ENCODE measurements at places on chromosomes 1 and 21.

- DNase-seq, result peak; percentile 75
These were observed 34.0 kb downstream of the ZNF697 start for GRCh38 chr1:119613769-119614720.

DNA sequence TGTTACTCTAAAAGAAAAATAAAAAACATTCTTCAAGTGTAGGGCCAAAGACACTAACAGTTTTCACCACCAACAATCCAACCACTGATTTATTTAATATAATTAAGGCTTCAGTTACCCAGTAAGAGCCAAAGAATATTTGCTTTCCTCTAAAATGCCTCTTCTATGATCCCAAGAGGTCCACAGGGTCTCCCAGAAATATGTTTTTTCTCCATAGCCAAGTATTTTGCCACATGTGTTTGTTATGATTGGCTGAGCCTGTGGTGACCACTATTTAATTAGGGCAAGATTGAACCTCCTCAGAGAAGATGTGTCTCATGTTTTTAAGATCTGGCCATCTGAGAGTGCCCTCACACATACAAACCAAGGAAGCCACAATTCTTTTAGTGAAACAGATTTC, 135.9 kb downstream of the TPR start:
- DNase-seq, result no peak

GRCh38 chr1:162256287-162256686, 120.4 kb downstream of the SPATA46 start:
- DNase-seq, result no peak

GRCh38 chr1:157101149-157101548, 1.5 kb upstream of the ETV3L start:
- DNase-seq, result no peak

GRCh38 chr1:156895455-156895812, 1.9 kb downstream of the PEAR1 start:
- DNase-seq, result no peak

DNA sequence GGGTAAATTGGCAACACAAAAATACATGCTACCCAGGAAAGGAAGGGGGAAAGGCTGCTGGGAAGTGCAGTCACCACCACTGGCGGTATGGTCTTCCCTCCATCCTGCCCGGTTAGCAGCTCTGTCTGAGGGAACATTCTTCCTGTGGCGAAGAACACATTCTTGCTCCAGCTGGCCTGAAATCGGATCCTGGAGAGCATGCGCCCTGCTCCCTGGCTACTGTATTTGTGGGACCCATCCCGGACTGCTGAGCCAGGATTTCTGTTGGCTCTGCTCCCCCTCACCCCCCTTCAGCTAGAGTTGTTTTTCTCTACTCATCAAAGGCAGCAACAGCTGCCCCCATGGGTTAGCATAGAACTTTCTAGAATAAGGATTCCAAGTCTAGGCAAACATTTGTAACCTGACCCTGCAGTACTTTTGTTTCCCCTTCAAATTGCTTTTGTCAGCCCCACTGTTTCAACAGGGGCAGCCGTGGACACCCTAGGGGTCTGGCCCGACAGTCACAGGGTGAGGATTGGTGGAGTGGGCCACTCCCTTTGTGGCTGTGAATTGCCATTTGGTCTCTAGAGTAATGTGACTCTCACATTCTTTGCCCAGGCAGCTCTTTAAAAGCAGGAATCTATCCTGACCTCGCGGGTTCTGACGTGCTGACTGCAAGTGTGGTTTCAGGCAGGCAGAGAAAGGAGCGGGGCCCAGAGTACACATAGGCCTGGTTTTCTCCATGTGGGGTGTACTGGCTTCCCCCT, 157.7 kb downstream of the TOMM20 start:
- DNase-seq, result no peak

GRCh38 chr1:239209591-239209990, 176.8 kb upstream of the CHRM3 start:
- DNase-seq, result no peak

DNA sequence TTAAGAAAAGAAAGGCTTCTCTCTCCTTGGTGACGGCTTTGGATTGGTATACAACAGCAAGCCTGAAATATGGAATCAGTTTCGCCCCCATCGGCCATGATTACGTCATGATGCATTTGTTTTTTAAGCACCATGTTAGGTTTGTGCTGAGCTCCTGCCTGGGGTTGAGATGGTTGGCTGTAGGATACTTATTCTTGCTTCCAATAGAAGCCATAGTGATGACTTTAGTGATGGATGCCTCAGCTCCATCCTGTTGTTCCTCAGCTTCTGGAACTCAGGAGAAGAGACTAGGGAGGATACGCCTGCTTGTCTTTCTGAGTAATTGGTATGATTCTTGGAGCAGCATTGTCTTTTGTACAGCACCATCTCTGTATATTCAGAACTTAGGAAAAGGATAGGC, 14.7 kb downstream of the XCL1 start:
- DNase-seq, result no peak

Data from CD14-positive monocyte (primary cell).